ENCODE measurements at places on chromosomes 16 and 17.
A peak's percentile ranks its signal among the peaks of the same experiment; 100 is the strongest.

DNA sequence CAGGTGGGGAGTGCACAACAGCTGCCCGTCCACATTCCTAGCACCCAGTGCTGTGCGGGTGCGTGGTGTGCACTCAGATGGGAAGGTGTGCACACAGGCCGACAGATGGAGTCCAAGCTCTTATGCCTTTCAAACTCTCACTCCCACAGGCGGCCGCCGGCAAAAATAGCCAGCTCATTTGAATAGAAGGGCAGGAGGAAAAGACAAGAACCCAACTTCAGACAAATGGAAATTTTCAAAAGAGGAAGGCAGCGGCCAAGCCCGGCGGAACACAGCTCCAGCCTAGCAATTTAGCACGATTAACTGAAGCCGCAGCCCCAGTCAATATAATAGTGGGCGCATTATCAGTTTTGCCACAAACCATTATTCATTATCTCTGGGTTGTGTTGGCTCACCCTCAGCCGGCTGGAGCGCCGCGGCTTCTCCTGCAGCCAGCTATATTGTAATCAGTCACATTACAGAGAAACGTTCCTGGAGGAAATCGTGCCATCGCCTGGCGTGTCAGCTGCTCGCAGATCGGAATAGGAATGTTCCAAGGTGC is 103.9 kb upstream of the SEC14L1 start:
- DNase-seq = no peak

GRCh38 chr16:11029948-11030347 is 85.6 kb downstream of the CLEC16A start:
- no peak for DNase-seq

GRCh38 chr17:82228842-82229697 is at the start of gene SLC16A3:
Gene SLC16A3 (plus strand): TSS chr17:82229042. CDS start chr17:82236009, 6,967 bp downstream.
- DNase-seq = peak; percentile 76

DNA sequence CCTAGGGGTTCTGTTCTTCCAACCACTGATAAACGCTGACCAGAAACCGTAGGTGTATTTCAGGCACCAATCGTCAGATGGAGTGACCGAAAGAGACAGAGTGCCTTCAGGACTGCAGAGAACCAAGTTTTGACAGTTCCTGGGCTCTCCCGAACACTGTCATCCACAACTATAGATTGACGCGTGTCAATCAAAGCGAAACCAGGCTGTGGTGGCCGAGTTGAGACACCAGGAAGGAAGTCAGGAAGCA is 11.9 kb upstream of the AURKB start:
- no peak for DNase-seq

DNA sequence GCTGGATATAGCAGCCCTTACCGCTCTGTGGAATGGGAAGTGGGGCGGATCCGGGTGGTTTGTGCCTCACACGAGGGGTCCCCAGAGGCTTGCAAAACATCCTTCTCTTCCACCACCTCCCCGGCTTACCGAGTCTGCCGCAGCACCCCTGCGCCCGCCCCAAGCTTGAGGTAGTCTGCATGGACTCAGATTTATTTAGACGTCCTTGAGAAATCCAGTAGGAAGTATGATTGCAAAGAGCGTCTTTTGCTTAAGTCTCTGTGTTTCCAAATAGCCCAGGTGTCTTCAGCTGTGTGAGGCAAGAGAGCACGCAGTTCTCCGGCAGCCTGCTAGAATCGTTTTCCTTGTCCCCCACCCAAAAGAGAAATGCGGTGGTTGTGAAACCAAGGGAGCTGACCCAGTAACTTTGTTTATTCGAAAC is 2.4 kb downstream of the KIAA0513 start:
- DNase-seq = no peak

DNA sequence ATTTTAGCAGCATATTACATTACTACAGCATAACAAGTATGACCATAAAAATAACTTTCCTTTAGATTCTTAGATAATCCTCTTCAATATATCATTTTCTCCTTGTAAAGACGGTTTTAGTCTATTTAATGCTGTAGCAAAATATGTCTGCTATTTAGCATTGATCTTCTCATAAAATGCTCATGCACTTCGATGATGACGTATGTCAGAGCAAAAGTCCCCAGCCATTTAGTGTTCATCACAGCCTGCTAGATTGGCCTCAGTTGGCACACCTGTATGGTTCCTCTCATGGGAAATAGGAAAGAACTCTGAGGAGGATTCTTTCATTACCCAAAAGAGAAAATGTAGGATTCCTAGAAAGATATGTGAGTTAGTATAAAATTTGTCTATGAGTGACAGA is 232.2 kb downstream of the MAP2K6 start:
- DNase-seq = no peak
